T-cell (primary cell): ENCODE measurements at places on chromosomes 6 and 20. TPM values are rescaled to one million over a fixed set of nuclear protein-coding genes. Genes with fewer than 3 reads are reported as not detected.

LY6G6D gene
- not detected for total RNA-seq

POLR1C gene
- 46.5 TPM for total RNA-seq

SAPCD1 gene
- total RNA-seq, result 3.1 TPM

ADGRF4 gene
- total RNA-seq, result not detected

AVP gene
- not detected for total RNA-seq

DNA sequence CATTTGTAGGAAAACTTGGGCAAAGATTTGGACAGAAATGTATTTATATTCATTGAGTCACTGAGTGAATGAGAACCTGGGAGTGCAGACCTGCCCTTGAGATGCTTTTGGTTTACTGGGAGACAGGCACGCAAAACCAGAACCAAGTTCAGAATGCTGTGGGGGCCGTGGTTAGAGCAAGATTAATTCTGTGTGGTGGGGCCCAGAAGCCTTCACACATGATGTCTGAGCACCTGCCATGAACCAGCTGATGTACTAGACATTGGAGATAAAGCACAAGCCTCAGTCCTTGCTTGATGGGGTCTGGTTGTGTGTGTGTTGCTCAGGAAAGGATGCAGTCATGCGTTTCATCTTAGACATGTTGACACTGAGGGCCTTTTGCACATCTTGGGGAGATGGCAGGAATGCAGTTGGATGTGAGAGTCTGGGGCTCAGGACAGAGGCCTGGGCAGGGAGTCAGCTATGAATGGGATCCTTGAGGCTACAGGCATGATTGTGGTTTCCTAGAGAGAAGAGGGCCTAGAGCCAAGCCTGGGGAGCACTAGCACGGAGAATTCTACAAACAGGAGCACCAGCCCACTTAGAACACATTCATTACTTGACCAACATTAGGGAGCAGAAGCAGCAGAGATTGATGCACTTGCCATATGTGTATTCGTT lies 114.3 kb upstream of the TMEM181 start:
- H3K36me3 ChIP-seq, result peaks cover 5% of the 10 kb centered on the region
- no peak for DNase-seq
- no peak overlapping the region for H3K27ac ChIP-seq

DNA sequence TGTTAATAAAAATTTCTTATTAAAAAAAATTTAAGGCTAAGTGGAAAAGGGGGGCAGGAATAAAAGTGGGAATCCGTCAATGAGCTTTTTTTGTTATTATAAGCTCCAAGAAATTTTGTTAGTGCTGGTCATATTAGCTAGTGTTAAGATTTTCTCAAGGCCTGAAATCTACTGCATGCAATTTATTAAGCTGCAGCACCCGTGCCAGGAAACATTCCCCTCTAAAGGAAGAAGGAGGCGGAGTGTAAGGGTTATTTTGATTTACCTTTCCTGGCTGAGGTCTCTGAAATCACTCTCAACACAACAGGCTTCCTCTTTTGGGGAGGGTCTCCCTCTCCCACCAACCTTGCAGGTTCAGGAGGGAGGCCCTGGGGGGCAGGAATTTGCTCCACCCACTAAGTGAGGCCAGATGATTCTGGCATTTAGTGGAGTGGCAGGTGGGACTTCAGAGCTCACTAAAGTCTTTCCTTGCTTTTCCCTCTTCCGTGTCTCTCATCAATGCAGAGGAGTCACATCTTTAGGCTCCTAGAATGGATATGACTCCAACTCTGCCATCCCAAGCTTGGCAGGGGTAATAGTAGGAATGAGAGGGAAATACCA lies 168.8 kb downstream of the BCAS1 start:
- no peaks in the 10 kb centered on the region for H3K27me3 ChIP-seq
- H3K4me1 ChIP-seq, result peaks cover 19% of the 10 kb centered on the region
- no peak overlapping the region for H3K27ac ChIP-seq
- no peaks in the 10 kb centered on the region for H3K36me3 ChIP-seq

- no peaks in the 10 kb centered on the region for H3K36me3 ChIP-seq
- H3K27me3 ChIP-seq, result no peaks in the 10 kb centered on the region
- peaks cover 30% of the 10 kb centered on the region for H3K4me1 ChIP-seq
Measured at GRCh38 chr6:117677553-117678141, 2.4 kb downstream of the NUS1 start.

- H3K36me3 ChIP-seq, result no peaks in the 10 kb centered on the region
- no peak overlapping the region for H3K4me3 ChIP-seq
- H3K4me1 ChIP-seq, result no peaks in the 10 kb centered on the region
- no peak overlapping the region for H3K27ac ChIP-seq
- no peaks in the 10 kb centered on the region for H3K27me3 ChIP-seq
Measured at GRCh38 chr6:149903938-149904611, 6.2 kb upstream of the RAET1E start.

- H3K27me3 ChIP-seq, result peaks cover 70% of the 10 kb centered on the region
- H3K4me3 ChIP-seq, result no peak overlapping the region
- DNase-seq, result no peak
- H3K4me1 ChIP-seq, result peaks cover 2% of the 10 kb centered on the region
- H3K36me3 ChIP-seq, result no peaks in the 10 kb centered on the region
Measured at GRCh38 chr20:22577515-22578220, 6.7 kb downstream of the FOXA2 start.

DNA sequence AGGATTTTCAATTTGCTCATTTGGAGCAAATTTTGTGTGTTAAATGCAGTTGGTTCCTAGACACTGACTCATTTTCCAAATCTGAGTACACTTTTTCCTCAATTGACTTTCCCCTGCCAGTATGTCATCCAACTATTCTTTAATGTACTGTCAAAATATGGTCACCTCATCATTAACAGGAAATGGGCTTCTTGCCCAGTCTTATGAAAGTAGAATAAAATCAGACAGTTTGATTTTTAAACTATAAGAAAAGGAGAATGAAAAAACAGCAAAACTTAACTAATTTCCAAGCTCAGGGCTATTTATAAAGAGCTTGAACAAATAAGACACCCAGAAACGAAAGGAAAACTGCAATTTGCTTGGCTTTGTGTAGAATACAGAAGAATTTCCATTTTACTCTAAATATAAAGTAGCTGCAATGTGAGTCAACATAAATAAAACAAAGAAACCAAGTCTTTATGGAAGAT lies 43.7 kb upstream of the RAB23 start:
- H3K4me1 ChIP-seq, result no peaks in the 10 kb centered on the region
- H3K36me3 ChIP-seq, result no peaks in the 10 kb centered on the region
- H3K4me3 ChIP-seq, result no peak overlapping the region
- DNase-seq, result no peak
- peaks cover 4% of the 10 kb centered on the region for H3K27me3 ChIP-seq

- no peak overlapping the region for H3K27ac ChIP-seq
- H3K4me1 ChIP-seq, result no peaks in the 10 kb centered on the region
- DNase-seq, result no peak
- no peak overlapping the region for H3K4me3 ChIP-seq
- H3K27me3 ChIP-seq, result no peaks in the 10 kb centered on the region
Measured at GRCh38 chr6:85185977-85186376, 263.9 kb upstream of the NT5E start.

DNA sequence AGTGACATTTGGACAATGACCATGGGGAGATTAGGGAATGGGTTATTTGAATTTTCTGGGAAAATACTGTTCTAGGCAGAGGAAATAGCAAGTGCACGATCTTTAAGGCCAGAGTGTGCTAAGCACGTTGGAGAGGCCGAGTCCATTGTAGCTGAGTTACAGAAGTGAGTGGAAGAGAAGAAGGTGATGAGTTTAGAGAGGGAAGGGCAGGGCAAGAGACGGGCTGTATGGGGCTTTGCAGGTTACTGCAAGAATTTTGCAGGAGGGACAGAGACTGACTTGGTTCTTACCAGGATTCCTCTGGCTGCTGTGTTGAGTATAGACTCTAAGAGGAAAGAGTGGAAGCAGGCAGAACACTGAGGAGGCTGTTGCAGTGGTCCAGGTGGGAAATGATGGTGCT lies 1.1 kb upstream of the NCOA3 start:
- no peak for DNase-seq
- H3K27ac ChIP-seq, result no peak overlapping the region
- no peak overlapping the region for H3K4me3 ChIP-seq
- H3K4me1 ChIP-seq, result peaks cover 14% of the 10 kb centered on the region
- no peaks in the 10 kb centered on the region for H3K27me3 ChIP-seq

- no peak overlapping the region for H3K4me3 ChIP-seq
- H3K27ac ChIP-seq, result no peak overlapping the region
- peaks cover 4% of the 10 kb centered on the region for H3K27me3 ChIP-seq
- no peaks in the 10 kb centered on the region for H3K36me3 ChIP-seq
Measured at GRCh38 chr6:41306187-41306854, 19.8 kb upstream of the TREM1 start.

GRCh38 chr20:33666293-33667244 lies at the start of gene ACTL10:
TSS of gene ACTL10 (plus strand) at chr20:33666943. CDS start at chr20:33667498, 555 bp downstream.
- peak; percentile 70 for DNase-seq
- H3K4me3 ChIP-seq, result peak within 1 kb of the TSS; percentile 81
- peak within 1 kb of the TSS; percentile 62 for H3K27ac ChIP-seq
- H3K4me1 ChIP-seq, result peaks cover 53% of the 10 kb centered on the region
- H3K27me3 ChIP-seq, result no peaks in the 10 kb centered on the region
- H3K36me3 ChIP-seq, result no peaks in the 10 kb centered on the region
